ENCODE measurements at places on chromosomes 16 and 17.
A peak's percentile ranks its signal among the peaks of the same experiment; 100 is the strongest.

- H3K4me1 ChIP-seq: peaks cover 84% of the 10 kb centered on the region
- H3K36me3 ChIP-seq: peaks cover 8% of the 10 kb centered on the region
- H3K27ac ChIP-seq: peak overlapping the region; percentile 85
- H3K4me3 ChIP-seq: peak overlapping the region; percentile 23
- DNase-seq: no peak
Measured at GRCh38 chr17:39671651-39672521, 3.6 kb downstream of the PNMT start.

DNA sequence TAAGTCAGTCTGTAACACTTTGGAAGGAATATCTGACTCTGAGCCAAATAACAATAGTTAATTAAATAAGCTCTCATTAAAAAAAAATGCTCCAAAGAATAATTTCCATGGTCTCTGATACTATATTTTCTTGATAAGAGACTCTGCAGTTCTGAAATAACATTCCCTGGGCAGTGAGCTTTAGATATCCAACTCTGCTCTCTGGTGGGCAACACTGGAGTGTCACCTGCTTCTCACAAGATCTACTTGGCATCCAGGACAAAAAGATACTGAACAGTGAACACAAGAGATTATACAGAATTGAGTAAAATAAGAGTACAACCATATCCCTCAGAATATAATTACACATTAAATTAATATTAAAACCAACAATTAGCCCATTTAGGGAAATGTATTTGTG is 13.7 kb downstream of the BLMH start:
- no peak overlapping the region for H3K27ac ChIP-seq
- H3K36me3 ChIP-seq: peaks cover 63% of the 10 kb centered on the region
- DNase-seq: no peak
- no peaks in the 10 kb centered on the region for H3K4me1 ChIP-seq
- H3K27me3 ChIP-seq: no peaks in the 10 kb centered on the region
- no peak overlapping the region for H3K4me3 ChIP-seq

DNA sequence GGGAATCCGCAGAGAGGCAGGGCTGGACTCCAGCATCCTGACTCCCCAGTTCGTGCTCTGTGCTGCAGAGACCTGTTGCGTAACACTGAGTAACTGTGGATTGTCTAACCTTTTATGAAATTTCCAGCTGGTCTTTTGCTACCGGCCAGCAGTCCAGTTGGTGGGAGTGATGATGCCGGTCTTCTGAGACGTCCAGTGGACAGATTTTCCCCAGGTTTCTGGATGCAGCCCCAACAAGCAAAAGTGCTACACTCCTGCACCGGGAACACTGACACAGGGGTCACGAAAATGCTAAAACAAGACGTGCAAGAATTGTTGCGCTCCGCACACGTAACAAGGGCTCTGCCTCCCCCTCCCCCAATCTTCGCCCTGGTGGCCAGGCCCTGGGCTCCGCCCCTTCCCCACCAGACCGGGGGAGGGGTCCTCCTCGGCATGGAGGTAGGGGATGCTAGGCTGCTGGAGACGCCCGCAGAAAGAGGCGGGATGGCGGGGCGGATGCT is 701 bp upstream of the MRC2 start:
- peak; percentile 6 for DNase-seq
- H3K4me1 ChIP-seq: peaks cover 19% of the 10 kb centered on the region
- H3K27me3 ChIP-seq: peaks cover 35% of the 10 kb centered on the region

- H3K4me1 ChIP-seq: peaks cover 29% of the 10 kb centered on the region
- peak overlapping the region; percentile 96 for H3K4me3 ChIP-seq
- H3K27me3 ChIP-seq: no peaks in the 10 kb centered on the region
- no peak for DNase-seq
- peaks cover 31% of the 10 kb centered on the region for H3K36me3 ChIP-seq
Measured at GRCh38 chr16:5073279-5073629, 1.6 kb downstream of the ALG1 start.

DNA sequence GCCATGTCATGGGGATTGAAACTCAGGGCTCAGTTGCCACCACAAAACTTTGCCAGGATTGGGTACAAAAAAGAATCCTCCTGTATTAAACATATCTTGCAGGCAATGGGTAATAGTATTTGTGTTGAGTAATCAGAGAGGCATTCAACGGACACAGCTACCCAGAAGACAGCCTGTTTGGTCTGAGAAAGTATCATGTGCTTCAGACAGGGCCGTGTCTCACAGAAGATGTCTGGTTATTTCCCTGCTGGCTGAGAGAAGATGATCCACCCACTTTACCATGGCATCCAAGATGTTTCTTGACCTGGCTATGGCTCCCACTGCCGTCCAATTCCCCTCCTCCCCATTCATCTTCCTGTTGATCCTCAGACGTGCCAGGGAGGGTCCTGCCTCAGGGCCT is 304.3 kb upstream of the XYLT1 start:
- no peak for DNase-seq
- H3K27ac ChIP-seq: no peak overlapping the region
- peaks cover 18% of the 10 kb centered on the region for H3K27me3 ChIP-seq
- no peaks in the 10 kb centered on the region for H3K4me1 ChIP-seq
- H3K36me3 ChIP-seq: no peaks in the 10 kb centered on the region
- H3K4me3 ChIP-seq: no peak overlapping the region

- peaks cover 25% of the 10 kb centered on the region for H3K4me1 ChIP-seq
- no peak overlapping the region for H3K4me3 ChIP-seq
- H3K36me3 ChIP-seq: no peaks in the 10 kb centered on the region
- H3K27ac ChIP-seq: no peak overlapping the region
- DNase-seq: no peak
- peaks cover 70% of the 10 kb centered on the region for H3K27me3 ChIP-seq
Measured at GRCh38 chr17:45787044-45787443, 2.9 kb downstream of the CRHR1 start.

GRCh38 chr16:89727406-89728120 is 6.2 kb downstream of the ZNF276 start:
- peak overlapping the region; percentile 75 for H3K27ac ChIP-seq
- H3K4me3 ChIP-seq: no peak overlapping the region
- no peak for DNase-seq
- peaks cover 49% of the 10 kb centered on the region for H3K36me3 ChIP-seq

GRCh38 chr17:40722241-40722640 is 18.7 kb upstream of the KRT24 start:
- no peak overlapping the region for H3K27ac ChIP-seq
- H3K4me3 ChIP-seq: no peak overlapping the region
- peaks cover 6% of the 10 kb centered on the region for H3K4me1 ChIP-seq
- DNase-seq: no peak

All from stimulated activated naive B cell treated with anti-CD40 and anti-IgM and Interleukin-4, amounts not matched to agents 10 μg/mL and 1 μg/mL and 100 μg/mL, for 72 hours (primary cell).